ENCODE measurements at places on chromosomes 16 and 17.

GRCh38 chr17:20992416-20992815, 50.4 kb downstream of the USP22 start:
- DNase-seq, result no peak
- peaks cover 3% of the 10 kb centered on the region for H3K4me1 ChIP-seq
- H3K27ac ChIP-seq, result no peak overlapping the region
- no peaks in the 10 kb centered on the region for H3K27me3 ChIP-seq
- H3K36me3 ChIP-seq, result no peaks in the 10 kb centered on the region
- H3K4me3 ChIP-seq, result no peak overlapping the region

GRCh38 chr17:48724251-48725003, 1.4 kb downstream of the PRAC2 start:
- H3K4me1 ChIP-seq, result peaks cover 3% of the 10 kb centered on the region
- H3K27ac ChIP-seq, result no peak overlapping the region
- peak; percentile 82 for DNase-seq
- no peaks in the 10 kb centered on the region for H3K36me3 ChIP-seq

DNA sequence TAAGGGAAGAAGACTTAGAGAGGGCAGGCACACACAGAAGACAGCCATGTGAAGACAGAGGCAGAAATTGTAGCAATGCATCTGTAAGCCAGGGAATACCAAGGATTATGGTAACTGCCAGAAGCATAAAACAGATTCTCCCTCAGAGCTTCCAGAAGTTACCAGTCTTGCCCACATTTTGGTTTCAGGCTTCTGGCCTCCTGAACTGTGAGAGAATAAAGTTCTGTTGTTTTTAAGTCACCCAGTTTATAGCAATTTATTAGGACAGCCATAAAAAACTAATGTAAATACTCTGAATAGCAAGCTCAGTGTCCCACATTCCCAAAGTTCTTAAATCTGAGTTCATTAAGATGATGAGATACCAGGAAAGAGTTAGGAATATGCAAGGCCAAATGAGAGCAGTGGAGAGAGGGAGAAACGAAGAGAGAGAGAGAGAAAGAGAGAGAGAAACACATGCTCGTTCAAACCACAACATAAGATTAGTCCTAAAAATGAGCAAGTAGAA, 123.4 kb downstream of the HS3ST3A1 start:
- H3K4me1 ChIP-seq, result no peaks in the 10 kb centered on the region
- no peak overlapping the region for H3K27ac ChIP-seq
- H3K27me3 ChIP-seq, result no peaks in the 10 kb centered on the region
- no peaks in the 10 kb centered on the region for H3K36me3 ChIP-seq
- DNase-seq, result no peak

DNA sequence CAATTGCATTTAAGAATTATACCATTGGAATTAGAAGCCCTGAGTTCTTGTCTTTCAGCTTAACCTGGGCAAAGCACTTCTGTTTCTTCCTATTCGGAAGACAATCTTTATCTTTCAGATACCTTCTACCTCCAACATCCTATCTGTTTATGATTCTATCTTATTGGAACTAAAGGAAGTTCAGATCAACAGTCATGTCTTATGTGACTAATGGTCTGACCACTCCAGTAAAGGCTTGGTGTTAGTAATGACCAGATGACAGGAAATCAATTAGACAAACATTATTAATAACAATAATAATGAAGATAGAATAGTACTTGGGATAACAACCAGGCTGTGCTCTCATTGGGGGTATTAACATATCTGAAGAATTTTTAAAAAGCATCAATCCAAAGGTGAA, 11.3 kb downstream of the HS3ST3A1 start:
- no peak overlapping the region for H3K4me3 ChIP-seq
- H3K27ac ChIP-seq, result no peak overlapping the region
- no peaks in the 10 kb centered on the region for H3K4me1 ChIP-seq
- H3K36me3 ChIP-seq, result no peaks in the 10 kb centered on the region
- no peaks in the 10 kb centered on the region for H3K27me3 ChIP-seq
- DNase-seq, result no peak

- H3K4me1 ChIP-seq, result peaks cover 11% of the 10 kb centered on the region
- H3K4me3 ChIP-seq, result no peak overlapping the region
- H3K36me3 ChIP-seq, result no peaks in the 10 kb centered on the region
- no peak overlapping the region for H3K27ac ChIP-seq
Observed at GRCh38 chr16:82715833-82716232, 89.1 kb downstream of the CDH13 start.

DNA sequence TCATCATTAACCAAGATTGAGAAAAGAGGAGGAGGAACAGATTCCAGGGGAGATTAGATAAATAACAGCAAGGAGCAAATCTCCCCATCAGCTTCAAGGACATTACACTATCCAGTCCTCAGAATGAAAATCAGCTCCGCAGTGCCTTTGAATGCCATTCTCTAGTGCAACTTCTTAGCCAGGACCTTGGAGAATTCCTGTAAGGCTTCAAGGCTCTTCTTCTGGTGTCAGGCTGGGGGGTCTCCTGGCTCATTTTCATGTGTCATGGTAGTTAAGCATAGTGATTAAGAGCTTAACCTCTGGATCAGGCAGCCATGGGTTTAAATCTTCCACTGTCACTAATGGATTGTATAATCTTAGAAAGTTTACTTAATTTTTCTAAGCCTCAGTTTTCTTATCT, 137.3 kb upstream of the CCL2 start:
- H3K27ac ChIP-seq, result no peak overlapping the region
- no peak overlapping the region for H3K4me3 ChIP-seq

GRCh38 chr16:55568207-55568606, 1.7 kb downstream of the CAPNS2 start:
- H3K4me3 ChIP-seq, result no peak overlapping the region
- H3K4me1 ChIP-seq, result peaks cover 3% of the 10 kb centered on the region
- no peak for DNase-seq
- no peak overlapping the region for H3K27ac ChIP-seq
- no peaks in the 10 kb centered on the region for H3K27me3 ChIP-seq

GRCh38 chr16:80161799-80162739, 378.7 kb upstream of the DYNLRB2 start:
- H3K36me3 ChIP-seq, result no peaks in the 10 kb centered on the region
- no peak overlapping the region for H3K27ac ChIP-seq
- no peaks in the 10 kb centered on the region for H3K4me1 ChIP-seq
- H3K27me3 ChIP-seq, result no peaks in the 10 kb centered on the region
- no peak overlapping the region for H3K4me3 ChIP-seq

DNA sequence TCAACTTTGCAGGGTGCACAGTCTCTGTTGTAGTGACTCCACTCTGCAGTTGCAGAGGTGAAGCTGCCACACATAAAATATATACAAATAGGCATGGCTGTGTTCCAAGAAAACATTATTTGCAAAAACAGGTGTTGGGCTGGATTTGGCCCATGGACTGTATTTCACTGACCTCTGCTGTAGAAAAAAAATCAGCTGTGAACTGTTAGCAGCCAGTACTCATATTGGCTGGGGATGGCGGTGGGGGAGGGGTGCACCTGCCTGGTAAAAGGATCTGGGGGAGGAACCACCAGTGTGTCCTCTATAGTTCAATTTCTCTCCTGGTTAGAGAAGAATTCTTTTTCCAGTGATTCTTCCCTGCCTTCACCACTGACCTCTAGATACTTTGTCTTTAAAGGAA, 50.0 kb downstream of the SHISA9 start:
- H3K27ac ChIP-seq, result no peak overlapping the region
- H3K4me1 ChIP-seq, result no peaks in the 10 kb centered on the region
- no peaks in the 10 kb centered on the region for H3K36me3 ChIP-seq
- DNase-seq, result no peak
- H3K4me3 ChIP-seq, result no peak overlapping the region
- H3K27me3 ChIP-seq, result no peaks in the 10 kb centered on the region

GRCh38 chr16:78686601-78687000, 587.1 kb downstream of the WWOX start:
- DNase-seq, result no peak
- H3K4me3 ChIP-seq, result no peak overlapping the region
- H3K4me1 ChIP-seq, result no peaks in the 10 kb centered on the region
- H3K27me3 ChIP-seq, result no peaks in the 10 kb centered on the region
- H3K36me3 ChIP-seq, result no peaks in the 10 kb centered on the region
- no peak overlapping the region for H3K27ac ChIP-seq

DNA sequence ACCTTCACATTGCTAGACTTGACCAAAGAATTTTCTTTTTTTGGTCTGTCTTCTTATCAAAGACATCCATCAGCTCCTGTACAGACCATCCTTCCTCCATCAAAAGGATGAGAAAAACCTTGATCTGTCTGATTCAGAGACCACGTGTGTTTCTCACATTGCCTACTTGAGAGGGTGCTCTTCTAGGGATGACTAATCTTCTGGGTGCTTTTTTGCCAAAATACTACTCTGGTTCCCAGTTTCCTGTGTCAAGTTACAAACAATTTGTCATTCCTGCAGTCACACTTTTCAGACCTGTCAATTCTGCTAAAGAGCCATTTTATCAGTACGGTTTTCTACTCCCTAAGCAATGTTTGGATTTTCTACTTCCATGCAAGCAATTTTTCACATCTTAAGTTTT, 492.2 kb downstream of the CDH11 start:
- H3K4me1 ChIP-seq, result peaks cover 7% of the 10 kb centered on the region
- no peak for DNase-seq
- H3K4me3 ChIP-seq, result no peak overlapping the region
- 0 out of 2 replicates have a peak, but pooled peaks cover 5% of the 10 kb centered on the region for H3K27me3 ChIP-seq

DNA sequence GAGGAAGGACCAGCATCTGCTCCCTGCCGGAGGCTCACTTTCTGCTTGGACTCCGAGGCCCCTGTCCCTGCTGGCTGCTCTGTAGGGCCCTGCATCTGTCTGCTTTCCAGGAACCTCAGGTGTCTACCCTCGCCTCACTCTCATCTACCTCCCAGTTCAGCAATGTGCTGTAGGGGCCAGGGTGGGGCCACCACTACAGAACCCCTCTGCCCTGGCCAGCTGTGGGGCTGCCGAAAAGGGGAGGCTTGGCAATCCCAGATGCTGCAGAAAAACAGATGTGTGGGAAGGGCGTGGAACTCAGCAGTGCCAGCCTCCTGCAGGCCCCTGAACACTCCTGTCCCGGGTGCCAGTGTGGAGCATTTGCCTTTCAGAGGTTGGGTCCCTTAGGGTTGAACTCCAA, 80.1 kb upstream of the ZNF469 start:
- H3K36me3 ChIP-seq, result no peaks in the 10 kb centered on the region
- DNase-seq, result no peak
- no peak overlapping the region for H3K27ac ChIP-seq
- H3K27me3 ChIP-seq, result no peaks in the 10 kb centered on the region

GRCh38 chr16:11794996-11795886, 1.8 kb downstream of the ZC3H7A start:
- peaks cover 59% of the 10 kb centered on the region for H3K4me1 ChIP-seq
- H3K36me3 ChIP-seq, result peaks cover 10% of the 10 kb centered on the region
- no peak overlapping the region for H3K27ac ChIP-seq
- DNase-seq, result no peak

DNA sequence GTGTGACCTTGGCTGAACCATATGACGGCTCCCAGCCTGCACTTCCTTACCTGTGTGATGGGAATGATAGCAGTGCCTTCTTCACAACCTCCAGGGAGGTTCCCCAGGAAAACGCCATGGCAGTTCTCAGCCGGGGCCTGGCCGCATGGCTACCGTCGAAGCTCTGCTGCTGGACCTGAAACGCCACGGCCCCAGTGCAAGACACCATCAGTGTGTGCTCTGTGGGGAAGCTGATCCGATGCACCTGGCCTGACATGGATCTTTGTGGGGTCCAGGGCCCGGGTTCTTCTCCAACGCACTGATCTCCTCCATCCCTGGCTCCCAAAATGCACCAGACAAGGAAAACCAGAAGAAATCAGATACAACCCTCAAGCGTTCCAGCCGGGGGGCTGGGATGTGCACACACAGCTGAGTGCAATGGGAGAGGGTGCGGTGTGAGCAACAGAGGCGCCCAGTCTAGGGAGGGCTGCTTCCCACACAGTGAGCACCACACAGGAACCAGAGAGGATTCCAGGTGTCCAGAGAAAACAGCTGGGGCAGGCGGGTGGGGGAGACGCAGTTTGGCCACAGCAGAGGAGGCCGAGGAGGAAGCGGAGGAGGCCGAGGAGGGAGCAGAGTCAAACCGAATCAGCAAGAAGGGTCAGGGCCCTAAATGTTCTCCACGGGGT, 54.3 kb upstream of the ZNF469 start:
- H3K27ac ChIP-seq, result no peak overlapping the region
- no peak for DNase-seq
- no peaks in the 10 kb centered on the region for H3K36me3 ChIP-seq
- H3K4me3 ChIP-seq, result no peak overlapping the region
- H3K4me1 ChIP-seq, result no peaks in the 10 kb centered on the region
- no peaks in the 10 kb centered on the region for H3K27me3 ChIP-seq

- DNase-seq, result no peak
- no peak overlapping the region for H3K4me3 ChIP-seq
Observed at GRCh38 chr17:17515934-17516930, 20.0 kb upstream of the RASD1 start.

DNA sequence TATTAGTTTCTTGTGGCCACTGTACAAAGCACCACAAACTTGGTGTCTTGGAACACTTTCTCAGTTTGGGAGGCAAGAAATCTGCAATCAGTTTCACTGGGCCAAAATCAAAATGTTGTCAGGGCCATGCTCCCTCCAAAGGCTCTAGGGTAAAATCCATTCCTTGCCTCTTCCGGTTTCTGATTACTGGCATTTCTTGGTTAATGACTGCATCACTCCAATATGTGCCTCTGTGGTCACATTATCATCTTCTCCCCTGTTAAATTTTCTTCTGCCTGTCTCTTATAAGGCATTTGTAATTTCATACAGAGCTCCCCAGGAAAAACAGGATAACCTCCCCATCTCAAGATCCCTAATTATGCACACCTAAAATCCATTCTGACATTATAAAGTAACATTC, 34.8 kb downstream of the ZNF287 start:
- peaks cover 9% of the 10 kb centered on the region for H3K4me1 ChIP-seq
- H3K36me3 ChIP-seq, result no peaks in the 10 kb centered on the region
- no peak overlapping the region for H3K4me3 ChIP-seq
- H3K27me3 ChIP-seq, result no peaks in the 10 kb centered on the region
- no peak for DNase-seq

- H3K27me3 ChIP-seq, result no peaks in the 10 kb centered on the region
- H3K36me3 ChIP-seq, result peaks cover 4% of the 10 kb centered on the region
- no peak for DNase-seq
- H3K4me1 ChIP-seq, result no peaks in the 10 kb centered on the region
Observed at GRCh38 chr16:1667916-1668315, 10.2 kb upstream of the JPT2 start.

DNA sequence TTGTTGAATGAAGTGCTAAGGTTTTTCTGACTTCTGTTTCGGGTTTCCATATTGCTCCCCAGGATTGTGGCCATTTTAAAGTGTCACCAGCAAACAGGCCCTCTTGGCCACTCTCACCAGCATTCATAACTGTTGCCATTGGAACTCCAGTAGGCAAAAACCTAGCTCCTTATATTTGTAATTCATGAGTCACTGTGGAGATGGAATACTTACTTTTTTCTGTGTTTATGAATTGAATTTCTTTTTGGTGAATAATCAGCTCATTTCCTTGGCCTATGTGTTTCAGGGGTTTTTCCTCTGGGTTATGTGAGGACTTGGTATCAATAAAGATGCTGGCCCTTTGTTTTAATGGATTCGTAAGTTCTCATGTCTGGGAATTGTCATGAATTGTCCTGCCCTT, 255.1 kb downstream of the SNX29 start:
- H3K36me3 ChIP-seq, result no peaks in the 10 kb centered on the region
- no peak overlapping the region for H3K27ac ChIP-seq
- DNase-seq, result no peak
- H3K4me3 ChIP-seq, result no peak overlapping the region
- H3K27me3 ChIP-seq, result no peaks in the 10 kb centered on the region

Measured in Karpas-422 (cell line).